ENCODE measurements at places on chromosomes 13 and 19.

DNA sequence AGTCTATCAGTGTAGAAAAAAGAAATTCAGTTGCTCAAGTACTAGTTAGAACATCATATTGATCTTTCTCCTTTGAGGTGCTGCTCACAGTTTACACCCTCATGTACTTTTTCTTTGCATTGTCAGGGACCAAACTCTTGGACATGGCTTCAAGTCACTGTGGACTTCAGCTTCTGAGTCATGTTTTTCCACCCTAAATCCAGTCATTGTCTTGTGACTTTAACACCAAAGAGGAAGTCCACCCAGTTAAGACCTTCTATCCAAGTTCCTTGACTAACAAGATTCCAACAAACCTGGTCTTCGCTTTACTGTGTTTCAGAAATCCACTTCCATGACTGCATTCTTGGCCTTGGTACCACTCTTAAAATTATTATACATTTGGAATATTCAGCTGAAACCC is 206.7 kb upstream of the ARGLU1 start:
- no peaks in the 10 kb centered on the region for H3K36me3 ChIP-seq
- DNase-seq, result no peak
- no peaks in the 10 kb centered on the region for H3K4me1 ChIP-seq
- H3K27ac ChIP-seq, result no peak overlapping the region

GRCh38 chr13:24214528-24214927 is 54.0 kb downstream of the SPATA13 start:
- DNase-seq, result no peak
- H3K4me3 ChIP-seq, result no peak overlapping the region
- H3K27me3 ChIP-seq, result no peaks in the 10 kb centered on the region
- H3K4me1 ChIP-seq, result peaks cover 1% of the 10 kb centered on the region

DNA sequence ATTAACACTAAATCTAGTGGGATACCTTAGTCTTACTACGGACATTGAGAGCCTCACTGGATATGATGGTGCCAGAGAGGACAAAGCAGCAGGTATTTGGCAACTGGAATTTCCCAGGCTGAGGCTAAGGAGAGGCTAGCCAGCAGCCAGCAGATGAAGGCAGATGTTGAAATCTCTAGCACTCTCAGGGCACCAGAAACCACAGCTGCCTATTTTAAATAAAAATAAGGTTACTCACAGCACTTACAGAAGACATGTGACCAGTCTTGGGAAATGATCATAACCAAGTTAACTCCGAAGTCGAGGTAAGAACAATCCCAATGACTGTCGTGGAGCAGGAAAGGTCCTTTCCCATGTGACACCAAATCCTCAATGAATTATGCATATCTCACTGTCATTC is 1726.0 kb downstream of the EFNB2 start:
- H3K4me3 ChIP-seq, result no peak overlapping the region
- no peaks in the 10 kb centered on the region for H3K4me1 ChIP-seq
- no peak for DNase-seq
- H3K27ac ChIP-seq, result no peak overlapping the region
- H3K36me3 ChIP-seq, result no peaks in the 10 kb centered on the region

- H3K4me3 ChIP-seq, result no peak overlapping the region
- DNase-seq, result no peak
- H3K36me3 ChIP-seq, result peaks cover 19% of the 10 kb centered on the region
- no peak overlapping the region for H3K27ac ChIP-seq
- peaks cover 8% of the 10 kb centered on the region for H3K4me1 ChIP-seq
Measured at GRCh38 chr19:41998246-41999020, 4.4 kb upstream of the ATP1A3 start.

GRCh38 chr19:39144290-39145071 is 18.9 kb downstream of the PAK4 start:
- peaks cover 54% of the 10 kb centered on the region for H3K4me1 ChIP-seq
- H3K4me3 ChIP-seq, result no peak overlapping the region
- no peak for DNase-seq
- peak overlapping the region; percentile 93 for H3K27ac ChIP-seq

- peaks cover 2% of the 10 kb centered on the region for H3K36me3 ChIP-seq
- no peak for DNase-seq
- H3K27ac ChIP-seq, result no peak overlapping the region
Measured at GRCh38 chr13:98896868-98897144, 81.1 kb downstream of the DOCK9 start.

- H3K27me3 ChIP-seq, result no peaks in the 10 kb centered on the region
- peaks cover 27% of the 10 kb centered on the region for H3K36me3 ChIP-seq
- no peak overlapping the region for H3K4me3 ChIP-seq
Measured at GRCh38 chr19:17581211-17581874, 25.9 kb downstream of the COLGALT1 start.

DNA sequence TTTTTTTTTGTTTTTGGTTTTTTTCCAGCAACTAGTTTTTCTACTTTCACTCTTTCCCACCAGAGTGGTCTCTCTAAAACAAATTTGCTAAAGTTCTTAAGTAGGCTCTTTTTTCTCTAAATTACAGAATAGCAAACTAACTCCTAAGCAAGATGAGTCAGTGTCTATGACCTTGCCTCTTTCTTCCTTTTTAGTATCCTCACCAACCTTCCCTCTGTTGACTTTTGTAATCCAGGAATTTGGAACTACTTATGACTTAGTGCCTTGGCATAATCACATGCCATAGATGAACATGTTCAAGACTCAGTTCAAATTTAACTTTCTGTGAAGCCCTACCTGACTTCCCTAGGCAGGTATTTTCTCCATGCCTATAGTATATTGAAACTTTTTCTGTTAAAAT is 32.3 kb upstream of the AKAP11 start:
- no peak overlapping the region for H3K4me3 ChIP-seq
- no peak overlapping the region for H3K27ac ChIP-seq
- H3K36me3 ChIP-seq, result no peaks in the 10 kb centered on the region
- no peaks in the 10 kb centered on the region for H3K27me3 ChIP-seq

- peaks cover 20% of the 10 kb centered on the region for H3K36me3 ChIP-seq
- H3K4me3 ChIP-seq, result no peak overlapping the region
- no peaks in the 10 kb centered on the region for H3K4me1 ChIP-seq
- no peaks in the 10 kb centered on the region for H3K27me3 ChIP-seq
Measured at GRCh38 chr19:13964776-13965175, 12.5 kb downstream of the DCAF15 start.

GRCh38 chr19:11457115-11457514 is 21.7 kb downstream of the PRKCSH start:
- peaks cover 7% of the 10 kb centered on the region for H3K4me1 ChIP-seq
- H3K27me3 ChIP-seq, result peaks cover 6% of the 10 kb centered on the region
- H3K4me3 ChIP-seq, result no peak overlapping the region
- no peak for DNase-seq

DNA sequence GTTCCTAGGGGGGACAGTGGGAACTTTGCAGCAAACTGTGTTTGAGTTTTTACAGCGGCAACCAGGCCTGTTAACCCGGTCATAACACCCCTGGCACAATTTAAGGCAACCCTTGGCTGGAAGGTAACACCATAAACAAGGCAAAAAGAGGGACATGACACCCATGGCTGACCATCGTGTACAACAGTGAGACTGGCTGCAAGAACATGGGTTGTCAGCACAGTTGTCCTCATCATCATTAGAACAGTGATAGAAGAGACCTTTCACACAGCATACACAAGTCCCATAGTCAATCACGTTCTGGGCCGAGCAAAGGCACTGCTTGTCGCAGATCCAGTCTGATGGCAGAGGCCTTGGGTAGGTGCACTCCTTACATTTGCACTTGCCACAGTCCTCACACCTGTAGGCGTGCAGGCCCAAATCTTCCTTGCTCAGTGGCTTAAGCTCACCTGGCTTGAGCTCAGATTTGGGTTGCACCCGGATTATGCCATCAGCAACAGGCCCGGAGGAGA is 4.1 kb downstream of the SPRY2 start:
- peaks cover 46% of the 10 kb centered on the region for H3K4me1 ChIP-seq
- H3K36me3 ChIP-seq, result peaks cover 25% of the 10 kb centered on the region
- H3K27me3 ChIP-seq, result no peaks in the 10 kb centered on the region
- H3K4me3 ChIP-seq, result no peak overlapping the region

- DNase-seq, result no peak
- no peak overlapping the region for H3K27ac ChIP-seq
- no peaks in the 10 kb centered on the region for H3K27me3 ChIP-seq
- H3K36me3 ChIP-seq, result no peaks in the 10 kb centered on the region
- peaks cover 18% of the 10 kb centered on the region for H3K4me1 ChIP-seq
Measured at GRCh38 chr19:3554254-3555083, 2.9 kb downstream of the MFSD12 start.
